ENCODE measurements at places on chromosomes 13 and 19.

GRCh38 chr13:108629181-108629752 lies at the start of gene MYO16:
MYO16 (plus strand) TSS chr13:108629611; CDS start chr13:108629845, 234 bp downstream.
- DNase-seq: no peak

GRCh38 chr13:111943229-111943795 lies 123.6 kb upstream of the SOX1 start:
- DNase-seq: no peak

DNA sequence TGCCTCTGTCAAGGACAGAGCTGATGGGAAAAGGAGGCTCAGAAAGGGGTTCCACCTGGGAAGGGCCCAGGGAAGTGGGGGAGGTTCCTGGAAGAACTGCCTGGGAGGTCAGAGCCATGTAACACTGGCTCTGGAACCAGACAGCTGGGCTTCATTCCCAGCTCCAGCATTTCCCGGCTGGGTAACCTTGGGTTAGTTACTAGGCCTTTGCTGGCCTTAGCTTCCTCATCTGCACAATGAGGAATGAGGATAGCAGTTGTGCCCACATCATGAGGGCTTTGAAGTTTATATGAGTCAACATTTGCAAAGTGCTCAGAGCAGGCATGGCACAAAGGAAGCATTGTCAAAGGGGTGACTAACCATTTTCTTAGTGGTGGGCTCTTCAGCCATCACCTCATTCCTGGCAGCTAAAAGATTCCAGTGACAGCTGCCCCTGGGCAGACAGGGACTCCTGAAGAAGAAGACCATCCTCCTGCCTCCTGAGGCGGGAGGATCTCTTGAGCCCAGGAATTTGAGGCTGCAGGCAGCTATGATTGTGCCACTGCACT lies 1.7 kb upstream of the DNAJB1 start:
- no peak for DNase-seq

- DNase-seq: peak; percentile 74
Observed at GRCh38 chr19:40464059-40465024, 1.2 kb downstream of the BLVRB start.

GRCh38 chr13:111616203-111616602 lies 295.8 kb downstream of the TEX29 start:
- DNase-seq: no peak
